B cell (primary cell): ENCODE measurements at places on chromosomes 7 and 10. TPM values are rescaled to one million over a fixed set of nuclear protein-coding genes. Genes with fewer than 3 reads are reported as not detected.

GRCh38 chr10:20956843-20957242, 59.7 kb upstream of the NEBL start:
- peaks cover 1% of the 10 kb centered on the region for H3K27me3 ChIP-seq
- H3K4me1 ChIP-seq, result no peaks in the 10 kb centered on the region
- no peak for DNase-seq
- H3K36me3 ChIP-seq, result no peaks in the 10 kb centered on the region
- no peak overlapping the region for H3K4me3 ChIP-seq

Gene ASNS
- total RNA-seq, result 24.2 and 39.6 TPM in 2 replicates

GRCh38 chr7:36039243-36039642, 113.8 kb upstream of the EEPD1 start:
- no peak overlapping the region for H3K27ac ChIP-seq
- DNase-seq, result no peak
- no peaks in the 10 kb centered on the region for H3K36me3 ChIP-seq
- H3K4me3 ChIP-seq, result no peak overlapping the region
- H3K27me3 ChIP-seq, result no peaks in the 10 kb centered on the region
- no peaks in the 10 kb centered on the region for H3K4me1 ChIP-seq

- DNase-seq, result no peak
- no peak overlapping the region for H3K27ac ChIP-seq
- no peaks in the 10 kb centered on the region for H3K4me1 ChIP-seq
- no peaks in the 10 kb centered on the region for H3K27me3 ChIP-seq
These were observed 763.3 kb downstream of the SORCS1 start for GRCh38 chr10:106401161-106401560.

DNA sequence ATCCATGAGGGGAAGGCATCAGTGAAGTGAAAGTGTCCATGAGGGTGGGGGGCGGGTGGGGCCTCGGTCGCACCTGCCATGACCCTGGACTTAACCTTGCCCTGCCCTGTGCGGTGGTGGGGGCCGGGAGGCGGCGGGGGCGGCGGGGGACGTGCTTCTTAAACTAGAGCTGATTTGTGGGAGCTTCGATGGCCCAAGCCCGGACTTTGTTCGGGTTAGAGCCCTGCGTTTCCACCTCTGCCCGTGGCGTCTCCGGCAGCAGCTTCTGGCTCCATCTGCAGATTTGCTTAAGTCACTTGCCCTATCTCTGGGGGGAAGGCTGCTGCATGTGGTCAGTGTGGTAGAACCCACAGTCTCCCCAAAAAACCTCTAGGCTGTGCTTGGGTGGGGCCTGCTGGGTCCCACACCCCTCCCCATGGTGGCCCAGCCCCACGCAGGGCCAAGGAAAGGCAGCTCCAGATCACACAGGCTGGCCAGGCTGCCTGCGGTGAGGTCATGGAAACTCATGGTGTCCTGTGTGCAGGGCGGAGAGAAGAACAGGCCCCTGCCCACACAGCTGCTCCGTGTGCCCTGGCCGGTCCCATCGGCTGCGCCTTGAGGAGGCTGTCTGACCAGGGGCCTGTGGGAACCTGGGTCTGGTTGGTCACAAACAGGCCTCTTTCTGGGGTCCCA, 93.2 kb downstream of the INPP5A start:
- no peak for DNase-seq
- H3K4me3 ChIP-seq, result no peak overlapping the region
- no peak overlapping the region for H3K27ac ChIP-seq
- H3K36me3 ChIP-seq, result no peaks in the 10 kb centered on the region
- H3K4me1 ChIP-seq, result peaks cover 32% of the 10 kb centered on the region

DNA sequence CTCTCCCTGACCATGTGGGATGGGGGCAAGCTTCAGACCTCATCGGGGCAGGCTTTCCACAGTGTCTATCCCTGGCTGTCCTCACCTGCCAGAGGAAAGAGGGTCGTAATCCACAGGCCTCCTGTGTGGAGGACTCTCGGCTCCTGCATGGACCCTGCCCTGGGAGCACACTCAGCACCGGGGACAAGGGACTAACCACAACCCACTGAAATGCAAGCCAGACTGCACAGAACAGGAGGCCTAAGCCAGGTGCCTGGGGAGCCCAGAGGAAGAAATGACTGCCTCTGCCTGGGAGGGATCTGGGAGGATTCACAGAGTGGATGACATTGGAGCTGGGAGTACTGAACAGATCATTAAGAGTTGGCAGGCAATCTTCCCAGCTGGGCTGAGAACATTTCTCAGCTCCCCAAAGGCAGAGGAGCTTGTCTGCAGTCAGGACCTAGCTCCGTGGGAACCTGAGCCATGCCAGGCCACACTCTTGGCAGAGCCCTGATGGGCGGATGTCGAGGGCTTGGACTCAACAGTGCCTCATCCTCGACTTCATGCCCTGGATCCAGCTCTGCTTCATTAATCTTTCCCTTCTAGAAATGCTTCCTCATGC, 213.4 kb downstream of the USP6NL start:
- no peak for DNase-seq
- H3K27ac ChIP-seq, result no peak overlapping the region
- no peak overlapping the region for H3K4me3 ChIP-seq
- H3K4me1 ChIP-seq, result peaks cover 20% of the 10 kb centered on the region

GRCh38 chr10:124874-125273, 10.4 kb upstream of the ZMYND11 start:
- no peak overlapping the region for H3K4me3 ChIP-seq
- H3K27me3 ChIP-seq, result peaks cover 15% of the 10 kb centered on the region
- no peak for DNase-seq
- peaks cover 21% of the 10 kb centered on the region for H3K4me1 ChIP-seq

Gene ACTL6B
- total RNA-seq, result not detected in 2 replicates

DNA sequence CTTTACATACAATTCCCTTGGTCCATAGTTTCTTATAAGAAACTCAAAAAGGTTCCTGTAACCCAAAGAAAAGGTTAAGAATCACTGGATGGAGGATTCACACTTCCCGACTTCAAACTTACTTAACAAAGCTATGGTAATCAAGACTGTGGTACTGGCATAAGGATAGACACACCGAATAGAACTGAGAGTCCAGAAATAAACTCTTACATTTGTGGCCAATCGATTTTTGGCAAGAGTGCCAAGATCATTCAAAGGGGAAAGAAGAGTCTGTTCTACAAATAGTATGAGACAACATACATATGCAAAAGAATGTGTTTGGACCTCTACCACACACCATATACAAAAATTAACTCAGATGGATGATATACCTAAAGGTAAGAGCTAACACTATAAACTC, 32.8 kb downstream of the KDM7A start:
- peaks cover 10% of the 10 kb centered on the region for H3K36me3 ChIP-seq
- H3K27ac ChIP-seq, result no peak overlapping the region
- H3K4me1 ChIP-seq, result no peaks in the 10 kb centered on the region
- H3K4me3 ChIP-seq, result no peak overlapping the region

GRCh38 chr10:72459301-72459700, 104.6 kb upstream of the DNAJB12 start:
- H3K4me3 ChIP-seq, result no peak overlapping the region
- H3K4me1 ChIP-seq, result peaks cover 5% of the 10 kb centered on the region
- H3K27me3 ChIP-seq, result no peaks in the 10 kb centered on the region
- no peaks in the 10 kb centered on the region for H3K36me3 ChIP-seq

- H3K36me3 ChIP-seq, result no peaks in the 10 kb centered on the region
- no peak for DNase-seq
- H3K27me3 ChIP-seq, result no peaks in the 10 kb centered on the region
- H3K4me3 ChIP-seq, result no peak overlapping the region
These were observed 15.5 kb downstream of the ZNF488 start for GRCh38 chr10:47368431-47369180.

- no peak for DNase-seq
- no peaks in the 10 kb centered on the region for H3K27me3 ChIP-seq
- no peaks in the 10 kb centered on the region for H3K36me3 ChIP-seq
- H3K4me1 ChIP-seq, result no peaks in the 10 kb centered on the region
- H3K27ac ChIP-seq, result no peak overlapping the region
These were observed 16.4 kb upstream of the PTPRN2 start for GRCh38 chr7:158603773-158604755.

Gene PNLIPRP2
- not detected in 2 replicates for total RNA-seq

DNA sequence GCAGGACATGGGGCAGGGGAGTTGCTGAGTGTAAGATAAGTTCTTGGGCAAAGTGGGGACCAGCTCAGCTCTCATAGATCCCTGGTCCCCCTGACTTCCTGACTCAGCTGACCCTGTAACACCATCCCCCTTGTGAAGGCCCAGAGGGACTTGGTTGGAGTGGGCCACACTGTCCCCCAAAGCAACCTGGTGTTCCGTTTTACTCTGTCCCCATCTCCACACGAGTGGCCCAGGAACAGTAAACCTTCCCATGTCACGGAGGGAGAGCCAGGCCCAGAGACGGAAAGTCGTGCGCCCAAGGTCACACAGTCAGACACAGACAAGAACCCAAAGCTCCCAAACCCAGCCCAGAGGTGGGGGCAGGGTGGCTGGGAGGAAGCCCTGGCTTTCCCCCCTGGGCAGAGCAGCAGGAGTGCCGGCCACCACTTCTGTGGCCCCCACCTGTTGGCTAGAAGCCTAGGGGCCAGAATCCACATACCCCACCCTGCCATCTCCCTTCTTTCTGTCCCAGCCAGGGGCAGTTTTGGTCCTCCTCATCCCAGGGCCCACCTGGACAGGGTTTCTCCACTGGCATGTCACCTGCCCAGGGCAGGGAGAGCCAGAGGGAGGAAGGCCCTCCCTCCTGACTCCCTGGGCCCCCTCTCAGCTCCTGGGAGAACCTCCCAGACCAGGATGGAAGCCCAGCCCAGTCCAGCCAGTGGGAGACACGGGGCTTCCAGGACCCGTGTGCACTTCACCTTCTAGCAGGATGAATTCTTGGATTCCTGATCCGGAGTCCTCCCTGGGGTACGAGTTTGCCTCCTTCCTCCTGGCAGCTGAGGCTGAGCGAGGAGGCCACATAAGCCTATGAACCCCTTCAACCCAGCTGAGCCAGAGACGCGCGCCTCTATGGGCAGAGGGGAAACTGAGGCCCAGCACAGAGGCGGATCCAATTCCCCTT, 20.6 kb upstream of the VPS37D start:
- H3K4me1 ChIP-seq, result peaks cover 12% of the 10 kb centered on the region
- H3K4me3 ChIP-seq, result no peak overlapping the region
- peaks cover 42% of the 10 kb centered on the region for H3K27me3 ChIP-seq
- no peak for DNase-seq
- no peaks in the 10 kb centered on the region for H3K36me3 ChIP-seq

- peaks cover 19% of the 10 kb centered on the region for H3K4me1 ChIP-seq
- H3K27me3 ChIP-seq, result no peaks in the 10 kb centered on the region
- H3K36me3 ChIP-seq, result no peaks in the 10 kb centered on the region
- no peak overlapping the region for H3K4me3 ChIP-seq
- no peak overlapping the region for H3K27ac ChIP-seq
These were observed 149.3 kb downstream of the ELFN1 start for GRCh38 chr7:1819259-1819841.

Gene AOC1
- total RNA-seq, result not detected in 2 replicates

Gene UTF1
- total RNA-seq, result 0.25 TPM in 1 of 2 replicates, not detected in the other

Gene CCDC3
- 0.12 and 0.15 TPM in 2 replicates for total RNA-seq

Gene SCRN1
- total RNA-seq, result 59.4 and 66.6 TPM in 2 replicates

DNA sequence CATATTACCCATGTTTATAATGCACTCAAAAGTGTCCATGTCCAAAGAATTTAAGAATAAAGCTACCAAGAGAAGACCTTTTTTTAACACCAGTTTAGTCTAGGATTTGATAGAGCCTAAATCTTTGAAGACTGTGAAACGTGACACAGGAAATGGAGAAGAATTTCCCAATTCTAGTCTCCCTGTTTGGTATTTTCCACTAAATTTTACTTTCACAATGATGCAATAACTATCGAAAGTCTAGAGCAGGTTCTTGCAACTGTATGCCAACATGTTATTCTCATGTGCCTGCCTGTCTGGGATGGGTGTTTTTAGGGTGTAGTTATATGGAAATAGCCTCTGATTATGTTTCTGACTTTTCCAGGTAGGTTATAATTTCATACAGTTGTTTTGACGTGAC, 6.9 kb upstream of the MXI1 start:
- H3K36me3 ChIP-seq, result no peaks in the 10 kb centered on the region
- DNase-seq, result no peak
- no peak overlapping the region for H3K27ac ChIP-seq
- H3K4me3 ChIP-seq, result no peak overlapping the region
- peaks cover 11% of the 10 kb centered on the region for H3K27me3 ChIP-seq

GRCh38 chr7:139036901-139037300, 1.1 kb upstream of the ZC3HAV1L start:
- H3K27ac ChIP-seq, result no peak overlapping the region
- H3K4me3 ChIP-seq, result no peak overlapping the region
- H3K4me1 ChIP-seq, result peaks cover 19% of the 10 kb centered on the region
- no peaks in the 10 kb centered on the region for H3K27me3 ChIP-seq
- no peaks in the 10 kb centered on the region for H3K36me3 ChIP-seq

Gene CCDC146
- total RNA-seq, result 8.5 and 10.2 TPM in 2 replicates

- no peak for DNase-seq
- H3K4me1 ChIP-seq, result peaks cover 5% of the 10 kb centered on the region
- H3K27me3 ChIP-seq, result peaks cover 4% of the 10 kb centered on the region
- no peak overlapping the region for H3K27ac ChIP-seq
These were observed 5.9 kb upstream of the ANKRD7 start for GRCh38 chr7:118218413-118219156.

DNA sequence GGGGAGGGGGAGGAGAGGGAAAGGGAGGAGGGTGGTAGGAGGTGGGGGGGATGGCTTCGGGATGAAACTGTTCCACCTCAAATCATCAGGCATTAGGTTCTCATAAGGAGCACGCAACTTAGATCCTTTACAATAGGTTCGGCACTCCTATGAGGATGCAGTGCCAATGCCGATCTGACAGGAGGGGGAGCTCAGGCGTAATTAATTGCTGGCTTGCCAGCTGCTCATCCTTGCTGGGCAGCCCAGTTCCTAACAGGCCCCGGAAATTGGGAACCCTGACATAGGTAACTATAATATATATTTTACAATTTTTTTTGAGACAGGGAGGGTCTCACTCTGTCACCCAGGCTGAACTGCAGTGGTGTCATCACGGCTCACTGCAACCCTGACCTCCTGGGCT, 118.8 kb upstream of the SFMBT2 start:
- H3K27me3 ChIP-seq, result no peaks in the 10 kb centered on the region
- H3K36me3 ChIP-seq, result no peaks in the 10 kb centered on the region
- DNase-seq, result no peak
- no peaks in the 10 kb centered on the region for H3K4me1 ChIP-seq

DNA sequence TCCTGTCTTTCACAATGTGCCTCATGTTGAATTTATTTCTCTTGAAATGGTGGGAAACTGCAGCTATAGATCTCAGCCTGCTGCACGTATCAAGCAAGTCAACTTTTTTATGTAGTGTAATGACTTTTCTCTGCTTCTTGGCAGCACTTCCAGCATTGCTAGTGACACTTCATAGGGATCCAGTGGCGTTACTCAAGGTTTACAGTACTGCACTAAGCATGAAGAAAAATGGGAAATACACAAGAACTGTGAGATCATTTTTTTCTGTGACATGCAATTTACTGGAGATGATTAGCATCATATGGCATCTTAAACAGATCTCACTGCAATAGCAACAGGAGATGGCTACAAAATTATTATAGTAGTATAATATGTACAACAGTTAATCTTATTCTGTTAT, 90.9 kb downstream of the POLR1F start:
- no peak for DNase-seq
- no peaks in the 10 kb centered on the region for H3K27me3 ChIP-seq
- no peak overlapping the region for H3K4me3 ChIP-seq
- H3K4me1 ChIP-seq, result no peaks in the 10 kb centered on the region

Gene PRSS2
- not detected in 2 replicates for total RNA-seq

Gene SLC39A12
- not detected in 2 replicates for total RNA-seq

Gene OR2A1
- not detected in 2 replicates for total RNA-seq

Gene TUBAL3
- total RNA-seq, result not detected in 2 replicates
